Islet precursor cell (in vitro differentiated cells): ENCODE measurements at places on chromosomes 2 and 18.
A peak's percentile ranks its signal among the peaks of the same experiment; 100 is the strongest.

GRCh38 chr2:2662847-2663356, 331.8 kb upstream of the MYT1L start:
- no peak for DNase-seq

DNA sequence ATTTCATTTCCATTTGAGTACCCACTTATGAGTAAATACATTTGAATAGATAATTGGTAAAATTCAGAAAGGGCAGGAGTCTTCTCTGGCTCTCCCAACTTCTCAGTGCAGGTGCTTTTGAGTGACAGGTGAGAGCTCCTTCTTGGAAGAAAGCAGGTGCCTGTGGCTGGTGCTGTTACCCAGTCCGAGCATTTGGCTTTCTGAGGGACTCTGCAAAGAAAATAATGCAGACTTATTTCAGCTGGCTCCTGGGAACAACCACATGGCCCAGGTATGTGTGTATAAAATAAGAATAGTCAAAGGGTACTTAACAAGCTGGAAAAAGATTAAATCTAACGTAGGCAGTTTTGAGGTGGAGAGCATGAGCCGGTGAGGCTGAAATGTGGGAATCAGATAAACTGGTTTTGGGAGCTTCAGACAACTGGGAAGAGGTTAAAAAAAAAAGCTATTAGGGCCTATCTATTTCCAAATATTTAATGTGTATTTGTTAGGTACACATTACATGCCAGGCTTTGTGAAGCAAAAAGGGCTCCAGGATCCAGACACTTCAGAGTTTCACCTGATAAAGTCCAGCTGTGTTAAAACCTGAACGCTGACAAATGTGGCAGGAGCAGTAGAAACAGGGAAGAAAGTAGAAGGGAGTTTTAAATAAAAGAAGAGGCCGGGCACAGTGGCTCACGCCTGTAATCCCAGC, 20.6 kb downstream of the ZNF236 start:
- DNase-seq = peak; percentile 21

DNA sequence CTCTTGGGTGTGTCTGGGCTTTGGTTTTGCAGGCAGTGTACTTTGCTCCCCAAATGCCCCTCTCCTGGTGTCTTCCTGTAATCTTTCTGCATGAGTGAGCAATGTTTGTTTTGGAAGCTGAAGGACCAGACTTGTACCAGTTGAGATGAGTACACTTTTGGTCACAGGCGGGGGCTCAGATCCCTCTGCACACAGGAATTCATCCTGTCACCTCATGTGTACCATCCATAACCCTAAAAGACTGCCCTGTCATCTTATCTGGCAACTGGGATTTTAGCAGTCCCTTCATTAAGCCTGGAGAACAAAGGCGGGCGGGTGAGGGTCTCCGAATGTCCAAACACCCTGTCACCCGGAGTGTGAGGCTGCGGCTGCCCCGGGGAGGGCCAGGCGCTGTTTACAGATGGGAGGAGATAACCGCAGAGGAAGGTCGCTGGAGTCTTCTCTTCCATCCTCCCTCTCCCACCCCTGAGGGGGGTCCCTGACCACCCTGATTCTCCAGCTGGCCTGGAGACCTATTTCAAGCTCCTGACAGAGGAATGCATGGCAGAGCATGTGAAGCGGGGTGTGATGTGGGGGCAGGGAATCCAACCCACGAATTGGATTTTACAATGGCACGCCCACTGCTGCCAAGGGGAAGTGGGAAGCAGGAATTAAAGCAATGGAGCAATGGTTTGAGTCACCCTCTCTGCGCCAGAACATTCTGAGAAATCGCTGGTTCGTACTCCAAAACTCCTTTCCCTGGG, 158.2 kb upstream of the MYCN start:
- no peak for DNase-seq

- DNase-seq = no peak
Observed at GRCh38 chr2:7438855-7439254, 521.6 kb downstream of the RNF144A start.

- DNase-seq = no peak
Observed at GRCh38 chr2:142153601-142154000, 22.8 kb upstream of the LRP1B start.

DNA sequence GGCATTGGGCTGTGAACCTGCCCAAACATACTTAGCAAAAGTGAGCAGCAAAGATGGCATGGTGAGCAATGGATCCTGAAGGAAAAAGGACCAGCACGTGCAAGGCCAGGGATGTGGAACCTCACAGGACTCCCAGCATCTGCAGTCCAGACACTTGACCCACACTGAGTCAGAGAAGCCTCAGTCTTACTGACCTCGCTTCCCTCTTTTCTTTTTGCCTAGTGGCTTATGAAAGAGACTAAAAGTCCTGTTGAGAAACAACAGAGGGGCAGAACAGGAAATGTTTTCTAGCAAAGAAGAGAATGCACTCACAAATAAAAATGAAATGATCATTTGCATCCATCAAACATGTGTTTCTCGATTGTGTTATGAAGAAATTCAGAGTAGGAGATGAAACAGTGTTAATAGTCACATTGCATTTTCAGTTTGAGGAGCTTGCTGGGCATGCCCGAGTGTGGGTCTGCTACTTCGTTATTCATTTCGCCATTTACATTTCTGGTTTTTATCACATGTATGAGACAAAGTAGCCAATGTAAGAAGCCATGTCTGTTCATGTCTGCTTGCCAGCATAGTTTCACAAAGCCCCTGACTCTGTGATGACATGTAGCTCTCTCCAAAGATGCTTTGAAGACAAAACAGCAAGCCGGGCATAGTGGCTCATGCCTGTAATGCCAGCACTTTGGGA, 118.4 kb downstream of the INO80D start:
- DNase-seq = no peak

GRCh38 chr2:196743165-196743564, 56.3 kb downstream of the GTF3C3 start:
- DNase-seq = peak; percentile 68

DNA sequence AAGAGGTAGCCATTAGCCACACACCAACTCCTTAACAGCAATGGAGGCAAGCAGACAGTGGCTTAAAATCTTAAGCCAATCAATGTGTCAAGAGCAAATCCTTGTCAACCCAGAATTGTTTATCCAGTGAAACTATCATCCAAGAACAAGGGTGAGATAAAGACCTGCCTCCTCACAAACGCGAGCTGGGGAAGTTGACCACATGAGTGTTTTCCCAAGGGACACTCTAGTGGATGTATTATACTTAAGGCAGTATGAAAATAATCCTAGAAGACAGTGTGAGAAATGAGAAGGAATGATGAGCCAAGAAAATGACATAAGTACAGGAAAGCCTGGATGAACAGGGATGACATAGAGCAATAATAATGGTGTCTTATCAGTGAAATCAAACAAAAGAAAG, 209.6 kb downstream of the TWIST2 start:
- DNase-seq = no peak

GRCh38 chr2:6945087-6945813, 28.0 kb downstream of the RNF144A start:
- DNase-seq = no peak

DNA sequence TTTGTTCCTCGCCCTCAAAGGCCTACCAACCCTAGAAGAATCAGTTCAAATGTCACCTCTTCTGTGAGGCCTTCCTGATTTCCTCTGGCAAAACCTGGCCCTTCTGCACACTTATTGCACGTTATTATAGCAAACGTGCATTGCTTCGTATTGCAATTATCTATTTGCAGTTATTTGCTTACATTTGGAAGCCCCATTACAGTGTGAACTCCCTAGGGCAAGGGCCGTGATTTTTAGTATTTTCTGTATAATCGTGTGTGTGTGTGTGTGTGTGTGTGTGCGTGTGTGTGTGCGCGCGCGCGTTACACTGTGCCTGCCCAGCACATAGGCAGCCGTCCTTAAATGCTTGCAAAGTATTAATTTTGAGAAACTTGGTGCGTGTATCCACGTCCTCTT, 460 bp upstream of the SEMA4F start:
- DNase-seq = no peak
